ENCODE measurements at places on chromosomes 3 and 15.
A peak's percentile ranks its signal among the peaks of the same experiment; 100 is the strongest.

GRCh38 chr3:36891701-36892160, 53.1 kb downstream of the TRANK1 start:
- no peak for DNase-seq

DNA sequence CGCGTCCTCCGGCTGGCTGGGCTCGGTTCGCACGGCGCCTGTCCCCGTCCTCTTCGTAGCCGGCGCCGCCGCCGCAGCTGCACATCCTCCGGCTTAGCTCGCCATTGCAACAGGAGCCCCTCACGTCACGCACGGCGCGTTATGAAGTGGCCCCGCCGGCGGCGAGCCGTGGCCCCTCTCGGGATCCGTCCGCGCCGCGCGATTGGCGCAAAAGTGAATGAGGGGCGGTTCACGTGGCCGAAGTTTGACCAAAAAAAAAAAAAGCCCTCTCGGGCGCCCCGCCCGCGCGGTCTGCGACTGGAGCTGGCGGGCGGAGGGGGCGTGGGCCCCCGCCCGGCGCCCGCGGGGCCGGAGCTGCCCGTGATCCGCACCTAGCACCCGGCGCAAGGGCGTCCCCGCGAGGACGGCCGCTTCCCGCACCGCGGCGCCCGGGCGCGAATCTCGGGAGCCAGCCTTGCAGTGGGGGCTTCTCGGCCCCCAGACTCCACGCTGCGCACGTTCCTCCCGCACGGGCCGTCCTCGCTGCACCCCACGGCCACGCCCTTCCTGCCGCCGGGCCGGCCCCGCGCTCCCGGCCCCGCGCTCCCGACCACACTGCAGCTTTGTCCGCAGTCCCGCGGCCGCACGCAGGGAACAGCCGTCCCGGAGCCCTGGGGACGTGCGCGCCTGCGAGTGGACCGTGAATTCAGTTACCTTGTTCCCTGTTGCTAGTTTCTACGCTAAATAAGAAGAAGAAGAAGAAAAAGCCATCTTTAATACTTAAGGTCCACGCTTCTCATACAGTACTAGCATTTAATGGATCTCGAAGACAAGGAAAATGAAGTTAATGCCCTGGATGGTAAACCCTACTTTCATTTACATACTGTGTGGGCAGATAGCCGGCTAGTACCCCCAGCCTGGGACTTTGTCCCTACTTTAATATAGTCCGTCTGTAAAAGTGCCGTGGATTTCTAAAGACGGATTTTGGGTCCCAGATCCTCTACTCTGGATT, at the start of gene CHSY1:
Gene CHSY1 (minus strand): TSS at position 219 of the 991 bp plus-strand sequence. CDS start 592 bp downstream, outside the sequence.
- DNase-seq: peak; percentile 88

DNA sequence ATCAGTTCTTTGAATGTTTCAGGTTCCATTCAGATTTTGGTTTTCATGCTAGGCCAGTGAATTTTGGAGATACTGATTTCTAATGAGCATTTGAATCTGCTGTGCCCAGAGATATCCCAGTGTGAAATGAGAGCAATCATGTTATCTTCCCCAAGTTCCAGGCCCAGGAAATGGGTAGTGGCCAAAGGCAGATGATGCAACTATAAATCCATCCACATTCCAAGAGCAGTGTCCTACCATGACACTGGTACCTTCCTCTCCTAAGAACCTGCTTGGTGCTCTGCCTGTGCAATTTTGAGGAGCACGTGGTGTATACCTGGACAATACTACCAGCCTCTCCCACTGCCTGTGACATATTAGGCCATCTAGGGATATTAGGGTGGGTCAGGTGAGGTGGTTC, 186.8 kb downstream of the SLCO3A1 start:
- no peak for DNase-seq

DNA sequence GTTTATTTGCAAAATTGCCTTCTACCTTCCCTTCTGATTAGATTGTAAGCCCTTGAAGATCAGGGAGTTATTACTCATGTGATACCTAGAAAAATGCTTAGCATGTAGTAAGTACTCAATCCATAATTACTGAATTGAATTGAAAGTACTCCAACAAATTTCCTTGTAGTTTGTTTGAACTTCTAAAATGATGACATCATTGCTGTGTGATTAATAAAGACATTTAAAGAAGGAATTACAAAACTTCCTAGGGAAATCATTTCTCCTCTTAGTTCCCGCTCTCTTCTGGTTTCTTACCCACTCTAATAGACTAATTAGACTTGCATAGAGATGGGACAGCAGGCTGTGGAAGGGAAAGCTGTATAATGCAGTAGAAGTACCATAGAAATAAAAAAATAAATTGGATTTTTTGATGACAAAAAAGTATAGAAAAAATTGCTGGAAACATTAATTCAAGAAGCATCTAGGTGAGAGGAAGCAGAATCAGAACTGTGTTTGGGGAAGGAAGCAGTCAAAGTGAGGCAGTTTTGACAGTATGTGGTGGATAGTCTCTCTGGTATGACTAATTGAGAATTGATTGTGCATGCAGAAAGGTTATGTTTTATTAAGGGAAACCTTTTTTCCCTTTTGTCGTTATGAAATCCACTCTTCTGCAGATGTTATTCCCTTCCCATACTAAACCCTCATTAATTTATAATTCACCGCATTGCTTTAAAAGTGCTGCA, 93.0 kb downstream of the ALCAM start:
- DNase-seq: no peak

- no peak for DNase-seq
These were observed 14.6 kb downstream of the IVD start for GRCh38 chr15:40420071-40420713.

DNA sequence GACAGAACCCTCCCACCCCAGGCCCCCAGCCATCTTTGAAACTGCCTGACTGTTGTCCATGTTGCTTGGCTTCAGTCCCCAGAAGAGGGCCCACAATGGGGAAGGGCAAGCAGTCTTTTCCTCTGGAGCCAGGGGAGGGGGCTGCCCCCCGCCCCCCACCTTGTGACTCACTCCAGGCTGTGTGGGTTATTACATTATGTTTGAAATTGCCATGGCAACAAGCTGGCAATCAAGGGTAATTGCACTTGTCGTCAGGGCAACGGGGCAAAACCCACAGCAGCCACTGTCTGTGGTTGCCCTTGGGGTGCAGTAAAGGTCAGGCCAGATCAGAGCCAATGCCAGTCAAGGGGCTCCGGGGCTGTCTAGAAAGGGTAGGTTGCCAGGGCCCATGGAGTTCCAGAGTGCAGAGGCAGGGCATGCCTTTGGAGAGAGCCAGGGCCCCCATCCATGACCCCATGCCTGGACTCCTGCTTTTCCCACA, 3.1 kb upstream of the CAMKV start:
- no peak for DNase-seq

- no peak for DNase-seq
These were observed 120.9 kb upstream of the P2RY1 start for GRCh38 chr3:152713989-152714388.

GRCh38 chr15:44710236-44711095, 657 bp downstream of the PATL2 start:
- DNase-seq: peak; percentile 57

Data from globus pallidus (tissue), 1 donor.